ENCODE measurements at places on chromosomes 5 and 9. TPM values are rescaled to one million over a fixed set of nuclear protein-coding genes. Genes with fewer than 3 reads are reported as not detected.

The PRRX2 gene
- 1.7 TPM for total RNA-seq

The AJM1 gene
- total RNA-seq, result 14.0 TPM

The MARVELD2 gene
- total RNA-seq, result 0.99 TPM

The SMIM33 gene
- not detected for total RNA-seq

The HMMR gene
- 0.17 TPM for total RNA-seq

All from esophagus muscularis mucosa (tissue), 4 donors.